ENCODE measurements at places on chromosomes 7 and 10.

GRCh38 chr10:83287374-83287773 is 851.9 kb upstream of the GHITM start:
- no peak for DNase-seq

DNA sequence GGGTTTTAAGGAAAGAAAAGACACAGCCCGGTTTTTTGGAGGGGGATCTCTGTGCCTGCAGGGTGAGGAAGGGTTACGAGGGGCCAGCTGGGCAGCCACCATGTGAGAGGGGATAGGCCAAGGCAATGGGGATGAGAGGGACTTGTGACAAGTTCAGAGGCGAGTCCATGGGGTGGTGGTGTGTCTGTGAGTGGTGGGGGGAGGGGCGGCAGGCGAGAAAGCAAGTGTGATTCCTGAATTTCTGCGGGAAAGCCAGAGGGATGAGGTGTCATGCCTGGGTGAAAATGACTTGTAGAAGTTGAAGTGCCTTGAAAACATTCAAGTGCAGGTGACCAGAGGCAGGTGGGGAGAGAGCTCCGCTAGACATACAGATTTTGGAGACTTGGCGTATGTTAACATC is 61.0 kb upstream of the RNF32 start:
- no peak for DNase-seq

GRCh38 chr7:121262221-121262620 is 66.6 kb upstream of the WNT16 start:
- no peak for DNase-seq

DNA sequence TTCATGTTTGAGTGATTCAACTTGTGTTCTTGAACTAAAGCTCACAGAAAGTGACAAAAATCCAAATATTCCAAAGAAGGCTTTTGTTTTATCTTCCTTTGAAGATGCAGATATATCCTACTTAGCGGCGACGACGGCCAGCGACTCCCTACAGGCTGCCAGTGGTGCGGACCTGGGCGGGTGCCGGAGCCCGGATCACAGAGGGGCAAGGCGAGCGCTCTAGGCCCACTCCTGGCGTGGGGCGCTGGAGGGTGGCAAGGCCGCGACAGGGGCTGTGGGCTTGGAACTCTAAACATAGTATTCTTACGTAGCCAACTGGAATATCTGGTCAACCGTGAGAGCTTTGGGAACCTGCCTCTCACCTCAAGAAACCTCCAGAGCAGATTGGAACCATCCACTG is 914 bp upstream of the GIMAP7 start:
- DNase-seq, result no peak

- DNase-seq, result no peak
These were observed 318.9 kb upstream of the ZMIZ1 start for GRCh38 chr10:78749898-78750297.

GRCh38 chr7:143259765-143260164 is 3.5 kb upstream of the GSTK1 start:
- DNase-seq, result no peak

- DNase-seq, result no peak
These were observed 98.8 kb upstream of the PFKP start for GRCh38 chr10:2968401-2969058.

Measured in T-helper 22 cell (primary cell).